Fibroblast of skin of right quadriceps (primary cell): ENCODE measurements at places on chromosomes 13 and 19.

GRCh38 chr13:30808600-30808999 lies 73.3 kb downstream of the ALOX5AP start:
- DNase-seq, result peak; percentile 36

DNA sequence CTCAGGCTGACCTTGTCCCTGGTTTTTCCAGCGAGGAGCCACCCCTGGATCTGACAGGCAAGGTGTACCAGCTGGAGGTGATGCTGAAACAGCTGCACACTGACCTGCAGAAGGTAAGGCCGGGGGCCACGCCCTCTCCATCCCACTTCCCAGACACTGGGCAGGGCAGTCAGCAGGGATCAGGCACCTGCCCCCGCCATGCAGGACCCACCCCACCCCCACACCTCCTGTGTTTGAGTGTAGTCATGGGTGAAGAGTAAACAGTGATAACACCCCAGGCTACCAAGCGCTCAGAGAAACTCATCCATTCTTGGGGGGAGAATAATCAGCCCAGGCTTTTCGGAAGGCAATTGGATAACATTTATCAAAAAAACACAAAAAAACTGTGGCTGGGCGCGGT lies 19.9 kb downstream of the DPF1 start:
- no peak for DNase-seq

GRCh38 chr13:113859311-113860050 lies 4.4 kb downstream of the GAS6 start:
- DNase-seq, result no peak

DNA sequence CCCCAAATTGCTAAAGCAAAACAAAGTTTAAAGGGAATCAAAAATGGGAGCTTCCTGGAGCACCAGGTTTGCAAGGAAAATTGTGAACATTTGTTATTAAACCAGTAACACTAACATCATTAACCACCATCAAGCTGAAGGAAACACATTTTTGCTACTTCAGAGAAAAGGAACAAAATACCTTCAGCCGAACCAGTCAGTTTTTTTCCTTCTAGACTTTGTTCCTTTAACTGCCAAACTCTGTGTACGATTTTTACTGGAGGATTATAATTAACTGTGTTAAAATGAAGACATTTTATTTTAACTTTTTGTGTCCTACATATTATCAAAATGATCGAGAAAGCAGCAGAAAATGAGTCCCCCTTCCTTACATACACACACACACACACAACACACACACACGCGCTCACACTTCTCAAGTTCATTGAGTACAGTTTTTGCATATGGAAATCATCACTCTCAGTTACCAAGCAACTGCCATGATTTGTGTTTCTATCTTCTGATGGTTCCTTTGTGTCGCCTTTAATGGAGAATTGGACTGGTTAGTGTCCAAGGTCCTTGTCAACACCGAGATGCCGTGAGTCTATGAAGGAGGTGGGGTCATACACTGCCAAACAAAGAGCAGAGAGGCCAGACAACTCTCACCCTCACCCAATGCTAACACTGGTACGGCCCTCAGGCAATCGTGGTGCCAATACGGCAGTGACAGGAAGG lies 9.8 kb upstream of the SERP2 start:
- DNase-seq, result peak; percentile 20

DNA sequence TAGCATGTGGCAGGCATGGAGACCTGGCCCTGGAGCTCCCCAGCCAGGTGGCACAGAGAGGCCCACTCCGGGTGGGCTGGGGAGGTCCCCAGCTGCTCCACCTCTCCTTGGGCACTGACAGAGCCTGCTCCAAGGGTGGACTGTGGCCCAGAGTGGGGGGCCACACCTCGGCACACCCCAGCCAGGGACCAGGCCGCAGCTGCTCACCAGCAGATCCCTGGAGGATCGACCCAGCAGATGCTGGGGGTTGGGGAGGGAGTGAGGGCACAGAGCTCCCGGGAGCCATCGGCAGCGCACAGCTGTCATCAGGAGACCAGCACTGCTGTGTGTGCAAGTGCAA lies 72.0 kb upstream of the KCTD15 start:
- DNase-seq, result no peak

- DNase-seq, result peak; percentile 85
Observed at GRCh38 chr19:18590273-18591272, 2.0 kb downstream of the REX1BD start.
